ENCODE measurements at places on chromosomes 12 and 14. TPM values are rescaled to one million over a fixed set of nuclear protein-coding genes. Genes with fewer than 3 reads are reported as not detected.

- DNase-seq = no peak
Observed at GRCh38 chr12:128664501-128664900, 159.3 kb downstream of the SLC15A4 start.

DNA sequence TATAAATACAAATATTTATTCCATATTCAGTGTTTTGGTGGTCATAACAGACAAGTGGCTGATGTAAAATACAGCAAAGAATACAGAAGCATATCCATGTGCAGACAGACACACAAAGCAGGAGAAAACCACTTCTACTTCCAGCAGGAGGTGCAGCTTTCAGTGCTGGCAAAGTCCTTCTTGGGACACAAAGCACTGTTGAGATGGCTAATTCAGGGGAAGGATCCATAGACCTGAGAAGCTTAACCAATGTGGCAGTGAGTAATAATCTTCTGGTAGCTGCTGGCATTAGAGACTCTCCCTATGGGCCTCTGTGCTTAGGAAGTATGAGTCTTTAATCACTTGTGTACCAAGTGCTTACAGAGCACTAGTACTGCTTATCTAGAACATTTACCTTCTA, 26.8 kb downstream of the AMN1 start:
- no peak for DNase-seq

DNA sequence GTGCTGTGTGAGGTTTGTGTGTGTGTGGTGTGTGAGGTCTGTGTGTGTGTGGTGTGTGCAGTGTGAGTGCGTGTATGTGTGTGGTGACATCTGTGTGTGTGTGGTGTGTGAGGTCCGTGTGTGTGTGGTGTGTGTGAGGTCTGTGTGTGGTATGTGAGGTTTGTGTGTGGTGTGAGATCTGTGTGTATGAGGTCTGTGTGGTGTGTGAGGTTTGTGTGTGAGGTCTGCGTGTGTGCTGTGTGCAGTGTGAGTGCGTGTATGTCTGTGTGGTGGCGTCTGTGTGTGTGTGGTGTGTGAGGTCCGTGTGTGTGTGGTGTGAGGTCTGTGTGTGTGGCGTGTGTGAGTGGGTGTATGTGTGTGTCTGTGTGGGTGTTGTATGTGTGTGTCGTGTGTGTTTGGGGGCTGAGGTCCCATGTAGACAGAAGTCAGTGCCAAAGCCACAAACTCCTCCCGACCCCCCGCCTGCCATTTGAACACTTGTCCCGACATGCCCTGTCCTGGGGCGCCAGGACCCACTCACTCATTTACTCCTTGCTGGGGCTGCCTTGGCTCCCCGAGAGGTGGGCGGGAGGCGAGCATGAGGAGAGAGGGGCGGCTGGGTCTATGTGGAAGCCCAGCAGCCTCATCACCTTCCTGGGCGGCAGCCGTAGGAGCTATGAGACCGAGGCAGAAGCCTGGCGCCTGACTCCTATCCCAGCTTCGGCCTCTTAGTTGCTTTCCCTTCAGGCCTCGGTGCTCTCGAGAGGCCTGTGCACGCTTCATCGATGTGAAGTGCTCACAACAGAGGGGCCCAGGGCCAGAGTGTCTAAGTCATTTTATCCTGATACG, 20.5 kb downstream of the RILPL1 start:
- DNase-seq = peak; percentile 22

DNA sequence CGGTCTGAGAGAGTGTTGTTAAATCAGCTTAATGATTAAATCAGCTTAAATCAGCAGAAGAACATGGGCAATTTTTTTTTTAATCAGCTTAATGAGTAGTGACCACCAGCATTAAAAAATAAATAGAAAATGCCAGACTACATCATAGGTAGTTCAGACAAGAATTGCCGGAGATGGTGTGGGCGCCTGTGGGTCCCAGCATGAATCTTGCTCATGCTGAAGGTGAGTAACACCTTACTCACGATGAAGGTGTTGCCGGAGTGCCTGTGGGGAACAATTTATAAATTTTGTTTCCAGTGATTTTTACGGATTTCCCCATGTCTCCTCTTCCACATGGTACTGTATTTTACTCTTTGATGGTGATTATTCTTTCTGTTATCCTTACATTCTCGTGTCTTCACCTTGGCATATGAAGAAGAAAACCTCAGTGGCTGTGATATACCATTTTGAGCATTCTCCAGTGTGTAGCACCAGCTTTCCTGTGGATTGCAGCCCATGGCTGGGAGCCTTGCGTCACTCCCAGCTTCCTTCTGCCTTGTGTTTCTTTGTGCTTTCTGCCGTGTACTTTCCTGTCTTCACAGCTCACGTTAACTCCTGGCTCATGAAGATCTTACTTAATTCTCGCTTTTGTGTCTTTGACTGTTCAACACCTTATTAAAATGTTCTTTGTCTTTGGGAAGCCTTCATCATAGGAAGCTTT, 4.7 kb downstream of the TDRD9 start:
- DNase-seq = no peak

DNA sequence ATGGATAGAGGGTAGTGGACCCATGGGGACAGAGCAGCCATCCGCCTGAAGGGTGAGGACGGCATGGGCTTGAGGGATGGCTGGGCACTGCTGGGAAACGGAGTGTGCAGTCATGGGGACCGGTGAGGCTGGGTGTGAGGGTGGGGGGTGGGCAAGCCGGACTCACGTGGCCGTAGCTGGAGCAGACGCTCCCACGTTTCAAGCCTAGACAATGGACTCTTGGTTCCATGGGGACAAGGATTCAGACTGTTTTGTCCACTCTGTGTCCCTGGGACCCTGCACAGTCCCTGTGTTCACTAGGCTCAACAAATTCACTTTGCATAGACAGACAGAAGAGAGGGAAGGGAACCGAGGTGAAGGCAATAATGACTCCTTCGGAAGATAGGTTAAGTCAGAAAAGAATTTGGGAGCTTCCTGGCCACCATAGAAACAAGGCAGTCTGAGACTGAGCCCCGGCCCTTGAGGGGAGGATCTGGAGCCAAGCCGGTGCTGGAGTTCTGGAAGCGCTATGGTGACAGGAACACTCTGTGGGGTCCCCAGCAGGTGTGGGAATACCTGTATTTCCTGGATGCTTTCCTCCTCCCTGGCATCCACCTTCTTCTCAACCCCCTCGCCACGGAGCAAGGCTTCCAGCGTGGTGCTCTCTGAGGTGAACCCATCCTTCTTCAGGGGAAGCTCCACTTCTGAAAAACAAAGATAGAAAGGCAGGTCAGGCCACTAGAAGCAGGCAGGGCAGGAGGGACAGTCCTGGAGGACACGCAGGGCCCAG, 162.5 kb downstream of the DPF3 start:
- no peak for DNase-seq

GRCh38 chr12:129868575-129868974, 35.2 kb downstream of the TMEM132D start:
- DNase-seq = no peak

DNA sequence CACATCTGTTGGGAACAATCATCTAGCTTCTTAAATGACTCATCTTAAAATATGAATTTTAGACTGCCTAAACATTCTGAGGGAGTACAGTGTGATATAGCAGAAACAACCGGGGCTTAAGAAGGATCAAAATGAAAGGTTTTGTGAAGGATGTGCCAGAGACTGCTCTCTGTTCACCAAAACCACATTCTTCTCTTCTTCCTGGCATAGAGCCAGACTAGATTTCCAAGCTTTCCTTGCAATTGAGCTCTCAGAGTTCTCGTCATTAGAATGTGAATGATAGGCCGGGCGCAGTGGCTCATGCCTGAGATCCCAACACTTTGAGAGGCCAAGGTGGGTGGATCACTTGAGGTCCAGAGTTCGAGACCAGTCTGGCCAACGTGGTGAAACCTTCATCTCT, 94.5 kb downstream of the LRRIQ1 start:
- DNase-seq = no peak

DNA sequence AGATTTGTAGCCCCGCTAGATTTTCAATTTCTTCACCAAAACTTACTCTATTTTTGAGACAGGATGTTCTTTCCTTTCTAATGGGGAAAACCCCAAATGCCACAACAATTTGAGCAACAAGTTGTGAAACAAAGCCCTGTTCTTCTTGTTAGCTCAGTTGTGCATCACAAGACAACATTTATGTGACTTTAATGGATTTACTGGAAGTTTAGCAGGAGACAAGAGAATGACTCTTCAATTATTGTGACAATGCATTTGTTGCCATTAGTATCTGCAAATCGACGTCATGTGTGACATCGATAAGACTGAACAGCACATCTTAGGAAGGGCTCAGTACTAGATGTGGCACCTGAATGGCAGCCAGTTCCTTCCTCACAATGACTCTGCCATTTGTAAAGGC, 1028.9 kb upstream of the TMEM132C start:
- DNase-seq = no peak

DNA sequence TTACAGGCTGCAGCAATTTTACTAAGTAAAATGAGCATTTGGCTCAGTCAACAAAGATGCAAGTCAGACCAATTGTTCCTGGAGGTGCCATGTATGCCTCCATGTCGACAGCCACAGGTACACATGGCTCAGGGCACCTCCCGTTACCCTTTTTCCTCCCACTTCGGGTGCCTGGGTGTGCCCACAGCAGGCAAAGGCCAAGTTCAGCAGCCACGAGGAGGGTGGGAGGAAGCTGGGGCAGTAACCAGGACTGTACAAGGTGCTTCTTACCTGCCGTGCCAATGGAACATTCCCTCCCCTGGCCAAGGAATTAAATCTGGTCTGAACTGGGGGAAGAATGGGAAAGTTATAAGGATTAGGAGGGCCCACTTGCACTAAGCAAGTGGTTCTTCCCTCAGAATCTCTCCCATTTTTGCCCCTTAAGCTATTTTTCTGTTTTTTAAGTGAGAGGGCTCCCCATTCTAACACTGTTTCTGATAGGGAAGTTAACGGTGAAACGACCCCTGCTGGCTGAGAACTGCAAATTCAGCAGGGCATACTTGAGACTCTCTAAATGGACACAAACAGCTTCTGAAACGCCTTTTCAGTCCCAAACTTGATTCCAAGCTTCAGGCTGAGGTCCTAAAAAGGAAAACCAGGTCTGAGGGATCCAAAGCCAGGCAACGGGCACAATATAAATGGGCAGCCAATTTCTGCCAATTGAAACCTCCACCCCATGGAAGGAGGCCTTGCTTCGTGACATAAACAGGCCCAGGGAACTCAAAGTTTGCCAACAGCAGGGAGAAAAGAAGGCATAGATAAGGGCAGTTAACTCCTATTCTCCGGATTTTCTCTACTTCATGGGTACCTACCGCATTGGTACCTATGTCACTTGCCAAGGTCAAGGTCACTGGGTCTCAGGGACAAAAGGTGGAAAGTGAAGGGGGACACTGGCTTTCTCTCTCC, 24.8 kb downstream of the CLECL1 start:
- peak; percentile 66 for DNase-seq

- peak; percentile 87 for DNase-seq
Observed at GRCh38 chr14:100294213-100294962, 11.9 kb downstream of the SLC25A29 start.

GRCh38 chr12:63981343-63981742, 136.8 kb downstream of the SRGAP1 start:
- DNase-seq = no peak

- no peak for DNase-seq
Observed at GRCh38 chr14:56005191-56006053, 112.8 kb upstream of the PELI2 start.

DNA sequence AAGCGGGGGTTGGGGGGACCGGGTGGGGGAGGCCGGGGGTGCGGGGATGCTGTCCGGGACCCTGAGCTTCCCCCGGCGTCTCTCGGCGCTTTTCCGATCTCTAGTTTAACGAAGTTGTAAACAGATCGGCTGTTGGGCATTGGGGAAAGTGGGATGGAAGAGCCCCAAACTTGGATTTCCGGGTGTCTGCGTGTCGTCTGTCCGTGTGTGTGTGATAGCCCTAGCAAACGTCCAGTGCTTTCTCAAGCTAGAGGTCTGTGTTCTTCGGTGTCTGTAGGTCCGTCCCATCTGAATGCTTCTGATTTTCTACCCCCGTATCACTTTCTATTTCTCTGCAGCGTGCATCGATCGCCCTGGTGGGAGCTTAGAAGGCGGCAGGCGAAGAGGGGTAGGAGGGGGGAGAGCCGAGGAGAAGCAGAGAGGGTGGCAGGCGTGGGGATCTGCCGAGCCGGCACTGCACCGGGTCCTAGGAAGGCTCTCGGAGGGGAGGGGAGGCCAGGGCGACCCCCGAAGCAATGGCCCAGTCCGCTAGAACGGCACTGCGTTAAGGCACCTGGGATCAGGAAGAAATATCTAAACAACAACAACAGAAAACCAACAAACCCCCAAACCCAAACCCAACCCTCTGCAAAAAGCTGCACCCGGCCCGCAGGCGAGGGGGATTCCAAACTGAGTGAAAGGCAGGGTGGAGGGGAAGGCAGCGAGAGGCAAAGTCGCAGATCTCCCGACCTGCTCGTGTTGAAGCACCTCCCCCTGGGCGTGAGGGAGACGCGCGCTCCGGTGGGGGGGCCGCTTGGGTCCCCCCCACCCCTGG, 1.0 kb downstream of the KCNA1 start:
- no peak for DNase-seq

DNA sequence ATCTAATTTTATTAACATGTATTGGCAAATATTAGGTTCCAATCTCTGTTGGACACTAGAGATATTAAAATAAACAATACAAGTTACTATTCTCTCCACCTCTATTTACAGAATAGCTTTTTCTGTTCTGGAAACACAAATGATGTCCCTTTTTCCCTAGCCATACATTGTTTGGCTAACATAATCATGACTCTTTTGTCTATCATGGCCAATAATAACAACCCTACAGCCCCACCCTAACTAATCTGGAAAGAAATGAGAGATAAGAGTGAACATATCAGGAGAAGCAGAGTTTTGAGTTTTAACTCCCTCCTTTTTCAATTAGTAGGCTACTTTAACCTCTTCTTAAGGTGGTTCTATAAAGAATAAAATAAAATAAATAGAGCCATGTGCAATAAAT, 40.2 kb downstream of the RASSF9 start:
- no peak for DNase-seq

DNA sequence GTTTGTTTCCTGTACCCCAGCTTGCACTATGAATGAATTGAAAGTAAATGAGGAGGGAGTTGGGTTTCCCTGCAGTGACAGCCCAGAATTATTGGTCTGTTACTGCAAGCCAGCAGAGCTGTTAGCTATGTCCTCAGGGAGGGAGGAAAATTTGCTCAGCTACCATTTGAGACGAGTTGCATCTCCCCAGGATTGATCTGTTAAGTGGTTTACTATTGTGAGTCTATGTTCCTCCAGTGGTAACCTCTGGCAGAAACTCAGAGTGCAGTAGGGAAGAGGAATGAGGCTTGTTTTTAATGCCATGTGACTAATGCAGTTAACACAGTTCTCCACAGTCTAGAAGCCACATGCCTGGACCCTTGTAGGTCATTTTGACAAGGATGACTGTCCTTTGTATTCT, 173.9 kb downstream of the SLC15A4 start:
- DNase-seq = no peak

Gene ANKS1B
- total RNA-seq = 26.8 TPM

Gene HVCN1
- total RNA-seq = 52.0 TPM

Gene TEX52
- total RNA-seq = 4.7 TPM

Gene SAMD15
- 22.6 TPM for total RNA-seq

Gene GLTP
- total RNA-seq = 20.0 TPM

Gene NELL2
- total RNA-seq = 9.0 TPM

Gene ATL1
- total RNA-seq = 10.0 TPM

Gene PLEKHG7
- 0.31 TPM for total RNA-seq

Gene HNF1A
- total RNA-seq = 0.79 TPM

Gene LIN7A
- 12.0 TPM for total RNA-seq

All from testis (tissue), 5 donors.